ENCODE measurements at places on chromosomes 16 and 17. TPM values are rescaled to one million over a fixed set of nuclear protein-coding genes. Genes with fewer than 3 reads are reported as not detected.

Gene CCL18
- not detected for total RNA-seq

DNA sequence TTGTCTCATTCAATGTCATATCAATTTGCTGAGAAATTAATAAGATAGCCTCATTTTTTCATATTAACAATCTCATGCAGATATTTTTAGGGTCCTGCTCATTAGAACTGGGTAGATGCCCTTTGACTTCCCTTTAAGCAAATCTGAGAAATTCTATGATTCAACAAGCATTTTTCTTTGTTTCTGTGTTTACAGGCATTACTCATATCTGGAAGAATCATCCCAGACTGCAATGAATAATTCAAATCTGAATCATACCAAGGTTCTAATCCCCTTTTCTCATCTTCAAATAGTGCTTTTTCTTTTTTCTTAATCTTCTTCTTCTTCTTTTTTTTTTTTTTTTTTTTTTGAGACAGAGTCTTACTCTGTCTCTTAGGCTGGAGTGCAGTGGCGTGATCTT lies 69.2 kb upstream of the KIFC3 start:
- DNase-seq = no peak

GRCh38 chr17:81854974-81855774 lies 5.2 kb downstream of the P4HB start:
- peak; percentile 67 for DNase-seq

- DNase-seq = no peak
Observed at GRCh38 chr17:56982312-56982711, 4.4 kb downstream of the SCPEP1 start.

Gene CCL1
- total RNA-seq = not detected

- no peak for DNase-seq
Observed at GRCh38 chr16:7524419-7524818, 191.8 kb downstream of the RBFOX1 start.

DNA sequence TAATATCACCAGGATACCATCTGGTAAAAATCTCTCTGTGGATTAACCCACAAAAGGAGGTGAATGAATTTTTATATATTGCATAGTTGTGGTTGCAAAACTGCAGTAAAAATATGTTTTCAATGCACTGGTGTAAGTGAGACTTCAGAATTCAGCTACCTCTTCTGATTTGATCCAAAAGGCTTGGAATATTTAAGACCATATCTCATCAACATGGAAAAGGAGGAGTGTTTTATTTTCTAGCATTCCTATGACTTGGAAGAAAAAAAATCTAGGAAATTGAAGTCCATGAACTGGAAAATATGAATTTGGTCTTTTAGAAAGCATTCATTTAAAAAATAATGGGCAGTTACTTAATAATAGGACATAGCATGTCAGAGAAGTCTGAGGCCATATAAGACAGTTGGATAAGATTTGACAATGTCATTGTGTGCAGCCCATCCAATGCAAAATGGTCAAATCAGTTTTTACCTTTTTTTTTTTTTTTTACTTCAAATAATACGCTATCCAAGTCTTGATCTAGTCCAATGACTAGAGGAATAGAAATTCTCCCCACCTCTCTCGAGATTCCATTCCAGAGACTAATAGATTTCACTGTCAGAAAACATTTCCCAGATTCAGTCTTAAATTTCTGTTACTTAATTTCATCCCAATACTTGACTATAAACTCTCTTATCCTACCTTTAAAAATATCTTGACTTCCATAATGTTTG lies 364.9 kb upstream of the PMFBP1 start:
- DNase-seq = no peak

Gene CSH2
- 1.8 TPM for total RNA-seq

DNA sequence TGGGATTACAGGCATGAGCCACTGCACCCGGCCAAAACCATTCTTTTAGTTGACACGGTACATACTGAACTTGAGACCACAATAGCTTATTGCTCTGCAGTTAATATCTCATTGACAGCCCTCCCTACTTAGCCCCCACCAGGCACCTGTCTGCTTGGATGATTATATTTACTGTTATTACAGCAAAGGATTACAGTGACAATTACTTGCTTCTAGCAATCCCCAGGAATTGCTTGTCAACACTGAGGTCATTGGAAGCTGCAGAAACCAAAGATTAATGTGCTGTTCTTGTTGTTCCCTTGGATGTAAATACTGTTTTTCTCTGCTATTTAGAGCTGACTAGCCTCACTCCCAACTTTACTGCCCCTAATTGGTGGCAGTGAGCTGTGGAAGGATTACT lies 211.2 kb downstream of the LGALS9B start:
- no peak for DNase-seq

GRCh38 chr17:70185285-70185684 lies 16.0 kb downstream of the KCNJ2 start:
- DNase-seq = no peak

GRCh38 chr17:48632579-48633265 lies 6.6 kb upstream of the HOXB9 start:
- no peak for DNase-seq

GRCh38 chr16:85124636-85125346 lies 12.5 kb upstream of the CIBAR2 start:
- no peak for DNase-seq

GRCh38 chr16:685967-686366 lies 1.8 kb upstream of the JMJD8 start:
- no peak for DNase-seq

- DNase-seq = no peak
Observed at GRCh38 chr16:87644186-87644585, 41.9 kb downstream of the JPH3 start.

Gene SEZ6
- total RNA-seq = 34.9 TPM

DNA sequence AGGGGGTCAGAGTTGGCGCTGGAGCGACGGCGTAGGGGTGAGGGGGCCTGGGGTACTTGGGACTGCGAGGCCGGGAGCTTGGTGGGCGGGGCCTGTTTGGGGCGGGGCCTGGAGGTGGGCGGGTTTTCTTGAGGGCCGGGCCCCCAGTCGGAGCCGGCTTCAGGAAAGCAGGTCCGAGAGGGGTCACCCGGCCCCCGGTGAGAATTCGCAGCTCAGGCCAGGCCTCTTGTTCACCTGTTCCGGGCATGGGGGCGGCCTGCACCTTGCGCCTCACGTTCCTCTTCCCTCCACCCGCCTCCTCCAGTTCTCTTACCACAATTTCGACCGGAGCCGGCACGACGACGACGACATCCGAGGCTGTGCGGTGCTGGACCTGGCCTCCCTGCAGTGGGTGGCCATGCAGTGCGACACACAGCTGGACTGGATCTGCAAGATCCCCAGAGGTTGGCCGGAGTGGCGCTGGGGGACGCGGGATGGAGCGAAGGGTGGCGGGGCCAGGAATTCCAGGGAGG lies 52.5 kb downstream of the MRC2 start:
- no peak for DNase-seq

Gene PTX4
- not detected for total RNA-seq

Gene OR1D2
- not detected for total RNA-seq

GRCh38 chr17:40563220-40564052 lies 1.8 kb downstream of the CCR7 start:
- DNase-seq = no peak

Gene YWHAE
- 379 TPM for total RNA-seq

GRCh38 chr16:67528870-67529581 lies 397 bp downstream of the RIPOR1 start:
- peak; percentile 42 for DNase-seq

Gene IFI35
- total RNA-seq = 2.0 TPM

Gene KRT31
- total RNA-seq = not detected

Gene RILP
- total RNA-seq = 2.4 TPM

DNA sequence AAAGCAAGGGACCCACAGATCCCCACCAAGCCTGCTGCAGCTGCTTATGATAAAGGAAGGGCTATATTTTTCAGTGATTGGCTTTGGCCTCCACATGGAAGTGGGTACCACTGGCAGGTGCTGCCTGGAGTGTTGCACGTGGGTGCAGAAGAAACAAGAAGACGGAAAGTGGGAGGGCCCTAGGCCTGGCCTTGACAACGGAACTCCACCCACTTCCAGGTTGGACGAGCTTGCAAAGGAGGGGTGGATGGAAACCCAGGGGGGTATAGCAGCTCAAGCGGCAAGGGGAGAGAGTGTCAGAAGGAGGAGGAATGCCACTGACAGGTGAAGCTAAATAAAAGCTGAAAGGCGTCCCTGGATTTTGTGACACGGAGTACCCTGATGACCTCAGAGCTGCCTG lies 20.3 kb downstream of the TRIM25 start:
- DNase-seq = no peak

DNA sequence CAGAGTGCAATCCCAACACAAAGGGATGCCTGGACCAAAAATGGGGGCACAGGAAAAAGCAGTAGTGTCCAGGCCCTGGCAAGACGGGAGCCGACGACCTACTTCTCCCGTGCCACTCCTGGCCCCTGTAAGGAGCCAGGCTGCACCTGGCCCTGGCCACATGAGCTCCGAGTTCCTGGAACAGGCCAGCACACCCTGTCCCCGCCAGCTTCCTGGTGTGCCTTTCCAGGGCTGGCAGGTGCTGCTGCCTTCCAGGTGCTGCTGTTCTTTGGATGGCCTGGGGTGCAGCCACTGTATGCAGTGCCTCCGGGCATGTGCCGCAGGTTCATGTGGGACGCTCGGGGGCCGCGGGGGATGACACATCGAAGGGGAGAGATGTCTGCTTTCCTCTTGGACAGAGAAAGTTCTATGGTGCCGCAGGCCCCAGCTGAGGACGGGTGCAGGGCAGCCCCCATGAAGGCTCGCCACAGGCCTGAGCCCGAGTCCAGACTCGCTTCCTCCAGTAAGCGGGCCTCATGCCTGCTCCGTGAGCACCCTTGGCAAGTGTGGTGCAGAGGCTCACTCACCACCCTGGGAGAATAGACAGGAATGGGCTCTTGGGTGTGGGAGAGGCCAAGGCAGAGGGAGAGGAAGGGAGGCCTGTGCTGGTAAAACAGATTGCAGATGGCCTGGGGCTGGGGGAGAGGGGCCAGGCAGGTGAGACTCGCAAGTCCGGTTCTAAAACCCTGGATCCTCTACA lies 54.7 kb upstream of the FASN start:
- DNase-seq = peak; percentile 44

GRCh38 chr16:8293413-8293812 lies 296.9 kb downstream of the TMEM114 start:
- no peak for DNase-seq

GRCh38 chr17:17175917-17176316 lies 30.2 kb downstream of the PLD6 start:
- DNase-seq = no peak

GRCh38 chr16:61214780-61215179 lies 821.5 kb downstream of the CDH8 start:
- no peak for DNase-seq

Gene GLP2R
- total RNA-seq = 0.18 TPM

DNA sequence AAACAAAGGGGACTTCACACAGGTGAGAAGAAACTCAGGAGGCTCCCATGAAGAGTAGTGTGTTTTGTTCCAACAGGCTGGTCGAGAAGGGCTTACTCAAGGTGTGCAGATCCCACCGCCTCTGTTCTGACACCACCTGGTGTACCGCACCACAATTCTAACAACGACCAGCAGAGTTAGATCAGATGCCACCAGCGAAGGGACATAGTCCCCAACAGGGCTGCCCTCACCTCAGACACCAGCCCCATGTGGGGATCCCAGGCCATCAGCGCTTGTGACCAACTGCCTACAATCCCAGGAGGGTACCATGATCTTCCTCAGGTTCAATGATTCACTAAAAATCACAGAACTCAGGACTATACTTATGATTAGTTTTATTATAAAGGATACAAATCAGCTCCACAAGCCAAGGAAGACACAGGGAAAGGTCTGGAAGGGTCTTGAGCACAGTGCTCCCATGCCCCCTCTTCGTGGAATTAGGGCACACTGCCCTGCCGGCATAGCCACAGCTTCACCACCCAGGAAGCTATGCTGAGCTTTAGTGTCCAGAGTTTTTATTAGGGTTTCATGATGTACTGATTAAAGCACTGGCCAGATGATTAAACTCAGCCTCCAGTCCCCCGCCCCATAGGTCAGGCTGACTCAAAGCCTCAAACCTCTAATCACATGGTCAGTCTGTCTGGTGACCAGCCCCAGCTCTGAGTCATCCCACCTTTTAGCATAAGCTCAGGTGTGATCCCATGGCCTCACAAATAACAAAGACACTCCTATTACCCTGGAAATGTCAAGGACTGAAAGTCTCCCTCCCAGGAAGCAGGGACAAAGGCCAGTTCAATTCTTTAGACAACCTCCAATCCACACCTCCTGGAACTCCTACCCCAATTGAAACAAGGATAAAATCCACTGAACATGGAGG lies 26.0 kb downstream of the TRIM25 start:
- no peak for DNase-seq

Gene CD300LD
- total RNA-seq = not detected

Gene CTNS
- 8.0 TPM for total RNA-seq

- DNase-seq = peak; percentile 83
Observed at GRCh38 chr17:50130559-50131305, 772 bp upstream of the SAMD14 start.

- no peak for DNase-seq
Observed at GRCh38 chr17:67262435-67263117, 17.6 kb upstream of the HELZ start.

Gene IKZF3
- not detected for total RNA-seq

Gene CDH16
- total RNA-seq = not detected

Gene KIF18B
- total RNA-seq = 2.5 TPM

DNA sequence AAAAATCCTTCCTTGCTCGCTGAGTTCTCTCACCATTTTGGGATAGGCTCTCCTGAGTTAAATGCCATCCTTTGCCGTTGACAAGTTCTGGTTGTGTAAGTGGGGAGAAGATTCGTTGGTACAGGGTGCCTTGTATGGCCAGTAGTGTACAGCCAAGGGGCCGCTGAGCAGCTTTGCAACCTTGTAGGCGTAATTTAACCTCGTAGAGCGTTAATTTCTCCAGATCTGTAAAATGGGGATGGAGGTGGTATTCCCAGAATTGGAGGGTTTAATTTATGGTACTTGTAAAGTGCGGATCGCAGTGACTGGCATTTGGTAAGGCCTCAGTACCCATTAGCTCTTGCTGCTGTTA lies 1.4 kb downstream of the ARSG start:
- DNase-seq = no peak

GRCh38 chr17:72576289-72576759 lies 455.5 kb downstream of the SOX9 start:
- DNase-seq = no peak

DNA sequence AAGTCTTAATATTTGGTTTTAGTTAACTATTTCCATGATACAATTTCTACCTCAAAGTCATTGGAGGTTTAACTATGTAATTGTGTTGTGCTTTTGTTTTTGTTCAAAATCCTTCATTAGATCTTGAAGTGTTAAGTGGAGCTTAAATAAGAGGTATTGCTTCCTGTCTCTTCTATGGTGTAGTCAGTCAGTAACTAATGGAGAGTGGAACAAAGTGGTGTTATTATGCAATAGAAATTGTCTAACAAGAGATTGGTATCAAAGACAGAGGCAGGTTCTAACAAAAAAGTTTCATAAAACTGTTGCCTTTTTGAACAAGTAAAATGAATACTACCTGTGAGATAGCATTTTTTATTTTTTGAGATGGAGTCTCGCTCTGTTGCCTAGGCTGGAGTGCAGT lies 45.2 kb downstream of the GRB7 start:
- DNase-seq = no peak
